ENCODE measurements at places on chromosomes 16 and 17. TPM values are rescaled to one million over a fixed set of nuclear protein-coding genes. Genes with fewer than 3 reads are reported as not detected.

Gene TBC1D3H
- polyA plus RNA-seq, result not detected

- DNase-seq, result no peak
- no peaks in the 10 kb centered on the region for H3K36me3 ChIP-seq
- no peak overlapping the region for H3K4me3 ChIP-seq
- no peak overlapping the region for H3K27ac ChIP-seq
- no peaks in the 10 kb centered on the region for H3K27me3 ChIP-seq
These were observed 56.5 kb upstream of the ERN1 start for GRCh38 chr17:64186171-64187092.

GRCh38 chr16:73399486-73399885 lies 351.6 kb upstream of the ZFHX3 start:
- no peaks in the 10 kb centered on the region for H3K27me3 ChIP-seq
- DNase-seq, result no peak
- peaks cover 10% of the 10 kb centered on the region for H3K4me1 ChIP-seq
- no peaks in the 10 kb centered on the region for H3K36me3 ChIP-seq

GRCh38 chr17:3867606-3868005 lies 21.6 kb upstream of the NCBP3 start:
- DNase-seq, result no peak
- H3K27ac ChIP-seq, result no peak overlapping the region
- H3K4me3 ChIP-seq, result no peak overlapping the region
- no peaks in the 10 kb centered on the region for H3K27me3 ChIP-seq
- H3K4me1 ChIP-seq, result no peaks in the 10 kb centered on the region
- H3K36me3 ChIP-seq, result no peaks in the 10 kb centered on the region

DNA sequence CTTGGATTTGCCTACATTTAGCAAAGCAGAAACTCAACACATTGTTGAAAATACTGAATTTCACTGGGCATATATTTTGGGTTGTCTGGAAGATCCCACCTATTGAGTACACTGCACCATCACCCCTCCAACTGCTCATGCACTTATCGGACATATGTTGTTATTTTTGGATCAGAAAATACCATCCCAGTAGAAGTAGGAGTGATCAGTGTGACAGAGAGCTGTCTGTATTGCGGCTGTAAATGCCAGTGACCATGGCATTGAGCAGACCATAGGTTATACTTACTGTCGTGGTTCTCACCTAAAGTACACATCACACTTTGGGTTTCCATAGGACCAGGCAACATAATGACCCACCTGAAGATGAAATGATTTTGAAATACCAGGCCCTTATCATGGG lies 264.7 kb downstream of the CDH13 start:
- no peaks in the 10 kb centered on the region for H3K36me3 ChIP-seq
- DNase-seq, result no peak
- no peak overlapping the region for H3K4me3 ChIP-seq
- H3K4me1 ChIP-seq, result no peaks in the 10 kb centered on the region
- H3K27ac ChIP-seq, result no peak overlapping the region
- H3K27me3 ChIP-seq, result no peaks in the 10 kb centered on the region

DNA sequence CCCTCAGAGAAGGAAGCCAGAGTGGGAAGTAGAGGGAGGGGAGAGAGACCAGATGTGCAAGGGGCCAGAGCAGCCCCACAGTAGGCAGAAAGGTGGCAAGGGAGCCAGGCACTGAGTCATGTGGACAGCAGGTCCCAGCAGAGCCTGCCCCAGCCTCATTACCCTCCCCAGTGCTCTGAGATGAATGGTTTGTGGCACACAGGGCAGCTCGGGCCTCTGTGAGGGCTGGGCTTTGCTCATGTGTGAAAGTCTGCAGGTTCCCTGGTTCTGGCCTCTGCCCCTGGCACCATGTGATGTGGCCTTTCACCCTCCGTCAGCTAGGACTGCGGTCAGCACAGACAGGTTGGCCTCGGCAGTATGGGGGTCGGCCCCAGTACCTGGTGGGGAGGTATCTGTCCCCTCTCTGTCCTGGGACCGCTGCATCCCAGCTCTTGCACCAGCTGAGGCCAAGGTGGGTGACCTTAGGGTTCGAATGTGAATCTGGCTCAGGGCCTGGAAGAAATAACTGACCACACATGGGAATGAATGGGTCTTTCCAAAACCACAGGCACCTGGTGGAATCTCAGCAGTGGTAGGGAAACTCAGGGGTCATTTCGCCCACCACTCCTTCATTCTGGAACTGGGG lies 8.9 kb downstream of the LRRC75A start:
- H3K27ac ChIP-seq, result no peak overlapping the region
- DNase-seq, result no peak
- no peak overlapping the region for H3K4me3 ChIP-seq

- H3K4me1 ChIP-seq, result peaks cover 31% of the 10 kb centered on the region
- peak; percentile 92 for DNase-seq
- peak overlapping the region; percentile 98 for H3K27ac ChIP-seq
- no peaks in the 10 kb centered on the region for H3K36me3 ChIP-seq
- H3K4me3 ChIP-seq, result peak overlapping the region; percentile 94
These were observed 428 bp upstream of the SALL1 start for GRCh38 chr16:51151435-51151960.

Measured in GM23338 (cell line).